ENCODE measurements at places on chromosomes 3 and 15.

- no peak for DNase-seq
These were observed 37.5 kb downstream of the ZXDC start for GRCh38 chr3:126438186-126438585.

- no peak for DNase-seq
These were observed 129.4 kb upstream of the TLE3 start for GRCh38 chr15:70227147-70227546.

- peak; percentile 95 for DNase-seq
These were observed at the start of gene MGA for GRCh38 chr15:41660235-41661077. Gene MGA (plus strand): TSS chr15:41660405.

DNA sequence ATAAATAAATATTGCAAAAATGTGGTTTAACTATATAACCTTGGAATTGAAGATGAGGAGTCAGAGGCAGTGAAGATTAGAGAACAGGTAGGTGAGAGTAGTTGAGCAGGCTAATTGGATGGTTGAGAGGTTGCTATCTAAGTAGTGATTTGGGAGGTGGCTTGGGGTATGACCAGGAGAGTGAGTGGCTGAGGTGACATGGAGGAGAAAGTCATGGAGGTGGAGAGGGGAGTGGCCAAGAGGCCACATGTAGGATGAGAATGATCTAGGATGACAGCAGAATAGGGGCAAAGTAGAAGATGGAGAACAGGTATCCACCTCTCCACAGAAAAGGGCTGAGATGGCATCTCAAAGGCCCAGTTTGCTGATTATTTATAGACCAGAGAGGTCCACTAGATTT lies 10.5 kb upstream of the RLBP1 start:
- DNase-seq, result no peak

GRCh38 chr3:152745646-152746045 lies 89.3 kb upstream of the P2RY1 start:
- DNase-seq, result no peak

DNA sequence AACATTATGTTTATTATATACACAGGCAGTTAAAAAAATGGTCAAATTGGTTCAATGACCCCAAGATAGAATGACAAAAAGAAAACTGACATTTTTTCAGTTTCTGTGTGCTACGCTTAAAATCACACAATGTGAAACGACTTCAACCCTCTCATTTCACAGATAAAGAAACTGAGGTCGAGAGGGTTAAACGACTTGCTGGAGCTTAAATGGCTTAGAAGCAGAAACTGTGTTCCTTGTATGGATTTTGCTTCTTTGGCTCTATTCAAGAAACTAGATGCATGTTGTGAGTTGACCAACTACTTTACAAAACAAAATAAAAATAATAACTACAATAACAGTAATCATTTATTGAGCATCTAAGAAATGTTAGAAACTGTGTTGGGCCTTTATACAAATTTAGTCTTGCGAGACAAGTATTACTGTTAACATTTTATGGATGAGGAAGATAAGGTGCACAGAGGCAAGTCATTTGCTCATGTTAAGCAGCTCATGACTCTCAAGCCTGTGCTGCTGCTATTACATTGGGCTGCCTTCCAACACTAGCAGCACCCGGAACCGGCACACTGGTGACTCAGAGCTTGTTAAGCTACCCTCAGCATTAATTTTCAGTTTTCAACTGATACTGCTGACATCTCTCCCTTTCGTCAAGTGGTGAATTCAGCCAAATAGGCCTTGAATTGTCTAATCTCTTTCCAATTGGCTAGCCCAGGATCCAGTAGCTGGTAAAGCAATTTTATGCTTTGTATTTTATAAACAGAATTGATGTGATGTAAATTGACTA lies 487.6 kb downstream of the NAALADL2 start:
- DNase-seq, result peak; percentile 33

DNA sequence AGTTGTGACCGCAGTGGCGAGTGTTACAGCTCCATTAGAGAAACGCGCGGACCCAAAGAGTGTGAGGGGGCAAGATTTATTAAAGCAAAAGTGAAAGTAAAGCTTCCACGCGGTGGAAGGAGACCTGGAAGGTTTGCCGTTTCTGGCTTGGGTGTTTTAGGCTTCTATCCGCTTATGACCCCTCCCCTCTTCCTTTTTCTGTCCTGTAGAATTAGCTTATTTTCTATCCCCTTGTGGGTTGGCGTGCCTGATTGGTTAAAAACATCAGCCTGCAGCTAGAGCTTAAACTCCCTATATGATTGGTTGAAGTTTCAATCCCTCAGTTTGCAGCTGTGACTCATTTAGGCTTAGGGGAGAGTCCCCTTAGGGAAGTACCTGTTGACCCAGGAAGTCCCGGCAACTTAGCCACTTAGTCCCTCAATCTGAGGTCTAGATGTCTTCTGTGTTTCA lies 39.6 kb downstream of the C3orf38 start:
- no peak for DNase-seq

DNA sequence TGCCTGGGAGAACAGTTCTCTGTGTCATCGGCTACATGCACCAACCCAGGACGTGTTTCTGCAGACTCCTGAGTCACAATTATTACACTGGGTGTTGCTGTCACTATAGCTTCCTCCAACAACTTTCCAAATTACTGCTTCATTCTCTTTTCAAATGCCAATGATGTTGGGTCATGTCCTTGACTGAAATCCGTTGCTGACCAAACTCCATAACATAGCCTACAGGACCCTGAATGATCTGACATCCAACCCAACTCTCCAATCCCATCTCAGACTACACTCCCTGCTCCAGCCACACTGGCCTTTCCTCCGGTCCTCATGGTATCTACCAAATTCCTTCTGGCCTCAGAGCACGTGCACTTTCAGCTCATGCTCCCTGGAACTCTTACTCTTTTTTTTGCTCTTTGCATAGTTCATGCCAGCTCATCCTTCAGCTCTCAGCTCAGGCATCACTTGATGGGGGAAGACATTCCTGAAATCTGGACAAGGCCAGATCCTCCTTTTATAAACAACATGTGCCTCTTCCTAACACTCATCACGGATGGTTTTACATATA lies 108.8 kb upstream of the PTPRG start:
- no peak for DNase-seq

- DNase-seq, result no peak
These were observed at the start of gene PTPRG for GRCh38 chr3:61561374-61562041. Gene PTPRG (plus strand): TSS chr3:61561571. CDS start chr3:61562288, 717 bp downstream.

- no peak for DNase-seq
These were observed 16.0 kb downstream of the NKIRAS1 start for GRCh38 chr3:23900744-23901143.

DNA sequence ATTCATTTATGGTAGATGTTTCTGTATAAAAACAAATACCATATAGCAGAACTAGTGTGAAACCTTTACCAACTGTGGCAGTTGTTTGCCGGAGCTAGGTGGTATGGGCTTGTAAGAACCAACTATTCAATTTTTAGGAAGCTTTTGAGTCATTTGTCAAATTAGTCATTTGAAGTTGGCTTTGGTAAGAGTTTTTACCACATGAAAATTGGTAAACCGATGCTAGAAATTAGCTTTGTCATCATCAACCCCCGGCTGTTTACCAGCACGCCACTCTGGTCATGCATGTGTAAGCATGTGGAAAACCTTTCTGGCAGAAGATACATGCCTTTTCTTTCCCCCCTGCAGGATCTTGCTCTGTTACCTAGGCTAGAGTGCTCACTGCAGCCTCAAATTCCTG lies 63.3 kb downstream of the IL1RAP start:
- no peak for DNase-seq

GRCh38 chr3:34237946-34238345 lies 439.5 kb downstream of the PDCD6IP start:
- DNase-seq, result no peak

DNA sequence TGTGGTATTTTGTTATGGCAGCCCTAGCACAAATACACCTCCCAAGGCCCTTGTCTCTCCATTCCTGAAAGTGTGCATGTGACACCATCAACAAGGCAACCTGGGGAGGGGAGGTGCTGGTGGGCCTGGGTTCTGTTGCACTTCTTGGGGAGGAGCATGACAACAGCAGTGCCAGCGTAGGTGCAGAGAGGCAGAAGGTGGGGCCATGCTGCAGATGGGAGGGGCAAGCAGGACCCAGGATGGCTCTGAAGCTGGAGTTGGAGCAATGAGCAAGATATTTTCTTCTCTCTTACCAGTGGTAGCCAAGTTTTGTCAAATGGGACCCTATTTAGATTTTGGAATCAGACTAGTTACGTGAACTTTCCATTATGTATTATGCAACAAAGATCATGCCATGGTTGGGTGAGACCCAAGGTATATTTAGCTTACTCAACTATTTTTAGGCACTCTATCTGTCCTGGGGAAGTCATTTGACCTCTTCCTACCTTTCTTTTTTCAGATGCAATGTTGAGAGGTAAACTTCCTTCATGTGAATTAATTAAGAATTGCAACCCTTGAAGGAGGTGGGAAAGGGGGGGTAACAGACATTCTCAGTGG lies 3.4 kb downstream of the FYCO1 start:
- no peak for DNase-seq

- no peak for DNase-seq
These were observed 248.2 kb upstream of the GPR149 start for GRCh38 chr3:154678041-154678654.

DNA sequence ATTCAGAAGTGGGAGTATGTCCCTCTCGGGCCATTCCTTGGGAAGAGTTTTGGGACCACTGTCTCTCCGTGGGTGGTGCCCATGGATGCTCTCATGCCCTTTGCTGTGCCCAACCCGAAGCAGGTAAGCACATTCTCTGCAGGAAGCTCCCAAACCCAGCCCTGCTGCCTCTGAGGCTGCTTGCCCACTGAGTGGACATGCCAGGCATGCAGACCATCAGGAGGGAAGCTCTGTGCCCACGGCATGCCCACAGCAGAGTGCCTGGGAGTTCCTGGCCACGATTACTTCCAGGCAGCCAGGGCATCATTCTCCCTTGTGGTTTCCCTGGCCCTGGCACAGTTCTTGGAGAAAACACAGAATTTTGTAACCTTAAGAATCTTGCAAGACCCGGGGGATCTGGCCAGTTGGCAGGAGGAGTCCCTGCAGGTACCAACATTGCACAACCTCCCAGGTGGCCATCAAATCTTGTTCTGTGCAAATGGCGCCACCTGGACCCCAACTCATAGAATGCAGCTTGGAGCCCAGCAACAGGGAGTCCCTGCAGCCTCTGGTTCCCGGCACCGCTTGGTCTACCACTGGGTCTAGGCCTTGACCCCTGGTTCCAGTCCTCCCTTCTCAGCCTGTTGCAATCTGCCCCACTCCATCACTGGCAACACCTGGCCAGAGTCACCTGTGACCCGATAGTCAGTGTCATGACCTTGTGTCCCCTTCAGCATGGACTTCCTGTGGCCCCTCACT lies 20.4 kb downstream of the FAH start:
- peak; percentile 85 for DNase-seq

GRCh38 chr15:23616536-23616935 lies 31.1 kb downstream of the MAGEL2 start:
- no peak for DNase-seq

DNA sequence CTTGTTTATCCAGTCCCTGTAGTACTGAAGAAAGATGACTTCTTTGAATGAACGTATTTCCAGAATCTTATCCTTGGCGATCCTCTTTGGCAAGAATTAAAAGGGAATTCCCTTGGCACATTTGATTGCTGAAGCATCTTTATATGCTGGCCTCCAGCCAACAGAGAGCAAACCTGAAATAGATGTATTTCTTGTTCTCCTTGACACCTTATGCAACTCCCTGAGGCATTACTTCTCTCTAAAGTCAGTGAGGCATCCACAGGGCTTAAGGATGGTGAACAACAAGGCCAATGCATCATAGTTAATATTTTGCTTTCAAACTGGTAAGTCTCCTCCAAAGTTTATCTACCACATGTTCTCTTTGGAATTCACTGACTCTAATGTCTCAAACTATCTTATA lies 450.9 kb upstream of the THRB start:
- DNase-seq, result no peak

GRCh38 chr3:167125612-167126407 lies 254.3 kb downstream of the ZBBX start:
- DNase-seq, result no peak

GRCh38 chr3:71133865-71134264 lies 449.7 kb downstream of the FOXP1 start:
- DNase-seq, result no peak

- no peak for DNase-seq
These were observed 44.3 kb upstream of the EIF3J start for GRCh38 chr15:44492672-44493071.

DNA sequence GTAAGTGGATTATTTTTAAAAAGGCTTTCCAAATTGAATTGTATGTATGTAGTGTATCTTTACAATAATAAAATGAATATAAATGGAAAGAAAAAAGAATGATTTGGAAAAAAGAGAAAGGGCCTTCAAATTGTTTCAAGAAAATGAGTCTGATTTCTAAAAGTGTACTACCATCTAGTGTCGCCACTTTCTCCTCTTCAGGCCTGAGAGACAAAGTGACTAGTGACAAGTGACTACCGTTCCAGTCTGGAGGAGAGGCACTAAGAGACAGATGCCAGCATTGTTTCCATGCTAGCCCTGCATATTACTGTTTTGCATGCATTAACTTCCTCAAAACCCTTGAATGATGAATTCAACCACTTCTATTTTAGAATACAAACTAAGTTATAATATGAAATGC lies 39.3 kb downstream of the P3H2 start:
- no peak for DNase-seq

DNA sequence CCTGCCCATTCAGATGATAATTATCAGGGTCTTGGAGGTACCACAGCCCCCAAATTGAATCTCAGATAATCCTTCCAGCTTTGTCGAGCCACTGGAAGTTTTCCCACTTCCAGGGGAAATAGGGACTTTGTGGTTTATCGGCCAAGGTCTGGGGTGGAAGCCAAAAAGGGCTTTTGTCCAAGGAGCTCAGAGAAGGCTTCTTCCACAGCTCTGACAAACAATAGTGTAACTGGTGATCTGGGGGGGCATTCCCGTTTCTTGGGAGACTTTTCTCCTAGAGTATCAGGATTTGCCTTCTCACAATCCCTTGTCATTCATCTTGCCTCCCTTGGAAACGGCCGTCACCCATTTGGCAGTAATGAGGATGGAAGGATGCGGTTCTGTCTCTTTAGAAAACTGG lies 18.4 kb downstream of the SRGAP3 start:
- DNase-seq, result no peak

DNA sequence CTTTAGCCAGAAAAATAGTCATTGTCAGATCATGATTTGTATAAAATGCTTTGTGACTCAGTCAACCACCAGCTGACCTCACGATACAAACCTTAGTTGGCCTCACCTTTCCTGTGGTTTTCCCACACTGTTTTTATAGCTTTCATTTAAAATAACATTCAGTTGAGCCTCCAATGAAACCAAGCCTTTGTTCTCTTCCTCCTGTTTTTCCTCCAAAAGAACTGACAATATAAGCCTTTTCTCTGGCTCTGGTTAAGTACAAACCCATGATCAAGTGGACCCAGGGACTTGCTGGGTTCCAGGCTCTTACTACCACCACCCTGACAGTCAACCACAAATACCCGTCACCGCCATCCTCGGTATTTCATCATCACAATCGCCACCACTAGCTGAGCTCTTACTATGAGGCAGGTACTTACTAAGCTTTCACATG lies 81.7 kb downstream of the TAMM41 start:
- no peak for DNase-seq

DNA sequence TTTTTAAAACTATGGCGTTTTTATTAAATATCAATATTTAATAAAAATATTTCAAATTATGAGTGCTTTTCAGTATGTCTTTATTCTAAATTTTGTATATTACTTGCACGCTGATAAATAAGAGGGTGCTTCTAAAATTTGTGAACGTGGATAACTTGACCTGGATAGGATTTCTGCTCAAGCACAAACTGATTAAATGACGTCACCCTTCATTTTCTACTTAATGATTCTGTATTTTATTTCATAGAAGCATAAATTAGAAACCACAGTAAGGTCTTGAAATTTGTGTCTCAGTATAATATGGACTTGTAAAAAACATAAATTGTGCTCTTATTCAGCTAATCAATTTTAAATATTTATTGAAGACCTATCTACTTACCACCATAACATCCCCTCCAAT lies 903.7 kb downstream of the ROBO2 start:
- DNase-seq, result no peak

Data from erythroblast (primary cell).